ENCODE measurements at places on chromosomes 7 and 10.

DNA sequence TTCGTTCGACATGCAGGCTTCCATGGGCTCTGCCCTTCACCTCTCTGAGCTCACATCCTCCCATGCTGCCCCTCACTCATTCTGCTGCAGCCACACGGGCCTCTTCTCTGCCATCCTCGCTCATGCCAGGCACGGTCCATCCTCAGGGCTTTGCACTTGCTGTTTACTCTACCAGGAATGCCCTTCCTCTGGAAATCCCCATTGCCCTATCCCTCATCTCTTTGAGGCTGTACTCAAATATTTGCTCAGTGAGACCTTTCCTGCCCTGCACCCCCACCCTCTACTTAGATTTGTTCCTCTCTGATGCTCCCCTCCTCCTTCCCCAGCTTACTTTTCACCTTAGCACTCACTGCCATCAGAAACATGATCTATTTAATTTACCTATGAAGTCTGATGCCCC lies 107.0 kb upstream of the ZNF716 start:
- DNase-seq: no peak

DNA sequence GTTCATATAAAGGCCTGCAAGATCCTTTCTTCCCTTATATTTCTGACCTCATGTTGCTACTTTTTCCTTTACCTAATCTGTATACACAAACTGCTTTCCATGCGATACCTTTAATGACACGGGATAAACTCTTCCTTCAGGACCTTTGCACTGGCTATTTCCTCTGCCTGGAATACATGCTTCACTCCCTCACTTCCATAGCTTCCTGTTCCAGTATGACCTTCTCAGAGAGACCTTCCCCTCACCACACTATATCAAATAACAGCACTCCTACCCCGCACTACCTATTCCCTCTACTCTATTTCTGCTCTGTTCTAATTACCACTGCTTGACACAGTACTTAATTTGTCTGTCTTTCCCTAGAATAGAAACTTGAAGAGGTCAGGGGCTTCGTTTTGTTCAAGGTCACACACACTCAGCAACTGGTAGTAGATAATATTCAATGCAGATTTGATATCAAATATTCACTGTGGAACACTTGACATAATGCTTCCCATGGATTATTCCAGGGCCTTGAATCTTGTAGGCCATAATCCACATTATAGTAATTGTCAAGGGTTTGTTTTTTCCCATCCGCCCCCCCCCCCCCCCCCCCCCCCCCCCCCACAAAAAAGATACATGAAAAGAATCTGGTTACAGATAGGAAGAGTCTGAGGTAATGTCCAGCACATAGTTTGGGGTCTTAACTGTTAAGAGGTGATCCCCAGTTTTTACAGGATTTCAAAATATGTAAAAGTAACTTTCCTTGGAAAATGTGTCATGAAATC lies 11.1 kb downstream of the SYPL1 start:
- DNase-seq: no peak

DNA sequence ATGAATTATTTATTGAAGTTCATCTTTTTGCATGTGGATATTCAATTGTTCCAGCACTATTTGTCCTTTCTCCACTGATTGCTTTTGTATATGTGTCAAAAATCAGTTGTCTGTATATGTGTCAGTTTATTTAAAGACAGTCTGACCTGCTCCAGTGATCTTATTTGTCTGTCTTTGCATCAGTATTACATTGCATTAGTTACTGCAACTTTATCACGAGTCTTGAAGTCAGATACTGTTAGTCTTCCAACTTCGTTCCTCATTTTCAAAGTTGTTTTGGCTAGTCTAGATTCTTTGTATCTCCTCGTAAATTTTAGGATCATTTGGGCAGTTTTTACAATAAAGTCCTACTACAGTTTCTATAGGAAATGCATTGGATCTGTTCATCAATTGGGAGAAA lies 166.4 kb downstream of the CELF2 start:
- no peak for DNase-seq

- DNase-seq: no peak
Observed at GRCh38 chr10:74593470-74593869, 232.9 kb upstream of the KAT6B start.

GRCh38 chr7:73436031-73436929 lies 2.7 kb downstream of the FZD9 start:
- DNase-seq: no peak

DNA sequence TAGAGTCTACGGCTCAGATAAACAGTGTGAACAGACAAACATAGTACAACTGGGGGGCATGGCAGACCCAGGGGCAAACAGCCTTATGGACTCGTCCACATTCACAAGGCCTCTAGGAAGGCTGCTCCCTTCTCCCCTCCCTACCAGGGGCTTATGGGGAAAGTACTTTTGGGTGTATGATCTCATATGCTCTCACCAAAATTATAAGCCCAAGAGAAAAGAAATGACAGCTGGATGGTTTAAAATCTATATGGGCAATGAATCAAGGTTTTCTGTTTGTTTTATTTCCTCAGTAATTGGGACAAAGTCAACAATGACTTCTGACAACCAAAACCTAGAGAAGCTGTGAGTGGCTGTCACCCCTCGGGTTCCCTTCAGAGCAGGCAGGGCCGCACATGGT lies 144.4 kb downstream of the PKD1L1 start:
- DNase-seq: no peak

GRCh38 chr7:17015598-17016031 lies 133.8 kb upstream of the AGR3 start:
- DNase-seq: no peak

Measured in stimulated activated CD4-positive, alpha-beta T cell treated with anti-CD3 and anti-CD28 coated beads, Interleukin-12 subunit alpha, Interleukin-12 subunit beta, amount 100 ng/mL, for 48 hours (primary cell).